Daoy (cell line): ENCODE measurements at places on chromosomes 11 and 22. TPM values are rescaled to one million over a fixed set of nuclear protein-coding genes. Genes with fewer than 3 reads are reported as not detected.
A peak's percentile ranks its signal among the peaks of the same experiment; 100 is the strongest.

DNA sequence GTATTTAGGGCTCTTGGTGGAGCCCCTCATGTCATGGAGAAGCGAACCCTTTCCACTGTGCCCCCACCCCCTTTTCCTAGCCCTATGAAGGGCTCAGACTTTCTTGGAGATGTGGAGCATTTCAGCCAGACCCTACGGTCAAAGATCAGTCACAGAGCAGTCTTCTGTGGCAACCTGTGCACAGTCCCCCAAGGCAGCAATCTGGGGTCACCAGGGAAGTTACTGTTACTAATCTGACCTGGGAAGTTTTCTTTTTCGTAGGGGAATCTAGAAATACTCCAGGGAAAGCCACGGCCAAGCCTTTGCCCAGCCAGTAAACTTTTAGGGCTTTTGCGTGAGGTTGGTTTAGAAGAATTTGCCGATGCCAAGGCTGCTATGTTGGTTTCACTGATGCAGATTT is 50.6 kb downstream of the ZBTB16 start:
- DNase-seq = no peak

- DNase-seq = no peak
Measured at GRCh38 chr22:30948930-30949342, 19.6 kb downstream of the MORC2 start.

- peak; percentile 74 for DNase-seq
Measured at GRCh38 chr11:33668468-33668825, 32.2 kb downstream of the C11orf91 start.

- no peak for DNase-seq
Measured at GRCh38 chr22:39475337-39475736, 18.5 kb downstream of the MGAT3 start.

LGALS12 gene
- total RNA-seq = not detected in 2 replicates

FLRT1 gene
- total RNA-seq = not detected in 2 replicates

ZBTB3 gene
- 9.2 and 11.7 TPM in 2 replicates for total RNA-seq
